Left hindlimb (tissue), 1 donor: ENCODE measurements at places on chromosomes 16 and 17.

- DNase-seq = no peak
Measured at GRCh38 chr17:31609331-31609730, 217.9 kb downstream of the RAB11FIP4 start.

DNA sequence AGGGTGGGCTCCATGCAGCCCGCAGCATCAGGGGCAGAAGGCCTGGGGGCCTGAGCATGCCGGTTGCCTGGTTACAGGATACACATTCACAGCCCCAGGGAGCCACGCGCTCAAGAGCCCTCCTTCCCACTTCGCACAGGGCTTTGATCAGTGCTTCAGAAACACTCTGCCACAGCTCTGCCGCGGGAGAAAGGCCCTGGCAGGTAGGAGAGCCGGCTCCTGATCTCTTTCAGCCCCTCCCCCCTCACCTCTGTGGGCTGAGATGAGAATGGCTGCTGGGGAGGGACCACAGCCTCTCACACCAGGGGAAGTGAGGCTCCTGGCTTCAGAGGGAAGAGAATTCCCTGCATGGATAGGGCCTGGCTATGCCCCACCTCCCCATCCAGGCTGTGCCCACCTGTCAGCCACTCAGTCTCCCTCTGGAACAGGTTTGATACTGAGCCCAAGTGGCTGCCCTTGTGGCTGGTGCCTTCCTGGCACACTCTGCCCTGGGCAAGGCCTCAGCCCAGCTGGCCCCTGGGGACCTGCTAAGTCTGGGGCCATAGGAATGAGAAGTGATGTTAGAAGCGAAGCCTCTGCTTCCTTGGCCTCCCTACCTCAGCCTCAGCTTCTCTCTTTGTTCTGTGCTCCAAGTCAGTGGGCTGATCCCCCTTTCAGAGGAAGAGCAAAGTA is 8.6 kb downstream of the DOK4 start:
- DNase-seq = no peak

GRCh38 chr16:21638573-21638975 is 13.8 kb downstream of the IGSF6 start:
- no peak for DNase-seq

- DNase-seq = no peak
Measured at GRCh38 chr16:3645108-3645503, 9.4 kb upstream of the DNASE1 start.

DNA sequence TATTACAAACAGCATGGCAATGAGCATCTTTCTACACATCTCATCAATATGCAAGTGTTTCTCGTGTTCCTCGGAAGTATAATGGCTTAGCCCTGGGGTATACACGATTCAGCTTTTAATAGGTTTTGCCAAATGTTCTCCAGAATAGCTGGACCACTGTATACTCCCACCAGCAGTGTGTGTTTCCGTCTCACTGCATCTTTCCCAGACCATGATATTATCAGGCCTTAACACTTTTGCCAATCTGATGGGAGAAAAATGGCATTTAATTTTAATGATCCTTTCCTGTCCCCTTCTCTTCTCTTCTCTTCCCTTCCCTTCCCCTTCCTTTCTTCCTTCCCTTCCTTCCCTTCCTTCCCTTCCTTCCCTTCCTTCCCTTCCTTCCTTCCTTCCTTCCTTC is 30.8 kb downstream of the PRKCB start:
- DNase-seq = no peak

DNA sequence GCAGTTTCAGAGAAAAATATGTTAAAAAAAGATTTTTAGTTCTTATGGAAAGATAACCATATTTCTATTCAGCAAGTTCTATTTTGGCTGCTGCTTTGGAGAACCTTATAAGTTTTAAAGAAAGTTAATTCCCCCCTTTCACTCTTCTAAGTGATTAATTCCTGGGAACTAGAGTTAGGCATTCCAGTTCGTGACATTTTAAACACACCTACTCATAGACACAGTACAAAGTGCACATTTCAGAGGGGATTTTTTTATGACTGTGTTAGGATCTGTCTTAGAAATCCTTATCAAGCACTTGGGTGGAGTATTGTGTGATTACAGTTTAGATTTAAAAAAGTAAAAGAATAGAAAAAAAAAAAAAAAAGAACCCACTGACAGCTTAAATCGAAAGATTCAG is 3.5 kb upstream of the CDH11 start:
- DNase-seq = no peak

GRCh38 chr17:55845385-55845784 is 94.5 kb downstream of the PCTP start:
- DNase-seq = peak; percentile 82

DNA sequence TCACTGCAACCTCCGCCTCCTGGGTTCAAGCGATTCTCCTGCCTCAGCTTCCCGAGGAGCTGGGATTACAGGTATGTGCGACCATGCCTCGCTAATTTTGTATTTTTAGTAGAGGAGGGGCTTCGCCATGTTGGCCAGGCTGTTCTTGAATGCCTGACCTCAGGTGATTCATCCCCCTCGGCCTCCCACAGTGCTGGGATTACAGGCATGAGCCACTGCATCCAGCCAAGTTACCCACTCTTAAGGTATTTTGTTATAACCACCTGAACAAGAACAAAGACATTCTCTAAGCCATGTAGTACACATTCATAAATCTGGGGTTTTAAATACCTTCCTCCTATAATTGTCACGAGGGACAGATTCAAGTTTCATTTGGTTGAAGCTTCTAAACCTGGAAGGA is 12.3 kb upstream of the TMEM170A start:
- no peak for DNase-seq

GRCh38 chr17:76136276-76137000 is 4.6 kb downstream of the FOXJ1 start:
- no peak for DNase-seq

- peak; percentile 83 for DNase-seq
Measured at GRCh38 chr16:10616756-10617640, 36.6 kb upstream of the EMP2 start.

GRCh38 chr16:46751381-46751780 is 3.2 kb upstream of the MYLK3 start:
- no peak for DNase-seq

GRCh38 chr16:75462806-75463205 is 1.7 kb downstream of the TMEM170A start:
- DNase-seq = no peak

- no peak for DNase-seq
Measured at GRCh38 chr16:47965439-47965838, 190.4 kb downstream of the ABCC12 start.

DNA sequence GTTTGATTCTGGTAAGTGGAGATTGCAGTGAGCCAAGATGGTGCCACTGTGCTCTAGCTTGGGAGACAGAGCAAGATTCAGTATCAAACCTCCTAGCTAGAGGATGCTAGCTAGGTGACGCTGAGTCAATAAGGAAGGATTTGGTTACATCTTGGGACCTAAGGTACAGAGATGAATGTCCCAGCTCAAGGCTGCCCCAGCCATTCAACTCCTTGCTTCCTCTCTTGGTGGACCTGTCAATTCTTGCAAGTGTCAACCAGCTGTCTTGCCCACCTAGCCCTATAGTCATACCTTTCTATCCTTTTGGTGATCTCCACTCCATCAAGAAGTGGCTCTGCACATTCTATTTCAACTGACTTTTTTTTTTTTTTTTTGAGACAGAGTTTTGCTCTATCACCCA is 1.4 kb upstream of the MILR1 start:
- DNase-seq = no peak

DNA sequence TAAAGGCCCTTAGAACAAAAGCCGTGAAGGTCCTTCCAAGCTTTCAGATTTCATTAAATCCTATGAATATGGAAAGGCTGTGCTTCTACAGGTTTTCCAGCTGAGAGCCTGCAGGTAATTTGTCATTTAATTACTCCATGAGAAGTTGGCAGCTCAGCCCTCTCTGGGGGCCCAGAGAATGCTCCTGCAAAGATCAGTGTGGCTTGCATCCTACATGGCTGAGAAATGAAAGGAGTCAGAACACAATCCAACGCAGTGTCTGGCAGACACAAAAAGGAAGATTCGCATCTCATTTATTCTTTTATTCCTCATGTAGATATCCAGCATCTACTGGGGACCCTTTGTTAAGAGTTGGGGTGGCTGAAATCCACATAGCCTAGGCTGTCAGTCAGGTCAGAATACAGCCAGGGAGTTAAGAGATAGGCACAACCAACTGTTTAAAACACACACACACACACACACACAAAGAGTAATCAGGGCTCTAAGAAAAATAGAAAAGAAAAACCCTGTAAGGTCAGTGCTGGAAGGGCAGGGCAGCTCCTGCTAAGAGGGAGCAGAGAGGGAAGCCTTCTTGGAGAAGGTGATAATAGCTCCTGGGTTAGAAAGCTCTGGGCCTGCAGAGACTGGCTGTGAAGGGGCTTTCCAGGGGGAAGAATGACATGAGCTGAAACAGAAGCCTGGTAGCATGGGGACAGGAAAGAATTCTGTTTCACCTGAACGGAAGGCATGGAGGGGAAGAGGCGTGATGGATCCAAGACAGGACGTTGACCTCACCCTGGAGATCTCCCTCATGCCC is 46.9 kb upstream of the WSCD1 start:
- no peak for DNase-seq

DNA sequence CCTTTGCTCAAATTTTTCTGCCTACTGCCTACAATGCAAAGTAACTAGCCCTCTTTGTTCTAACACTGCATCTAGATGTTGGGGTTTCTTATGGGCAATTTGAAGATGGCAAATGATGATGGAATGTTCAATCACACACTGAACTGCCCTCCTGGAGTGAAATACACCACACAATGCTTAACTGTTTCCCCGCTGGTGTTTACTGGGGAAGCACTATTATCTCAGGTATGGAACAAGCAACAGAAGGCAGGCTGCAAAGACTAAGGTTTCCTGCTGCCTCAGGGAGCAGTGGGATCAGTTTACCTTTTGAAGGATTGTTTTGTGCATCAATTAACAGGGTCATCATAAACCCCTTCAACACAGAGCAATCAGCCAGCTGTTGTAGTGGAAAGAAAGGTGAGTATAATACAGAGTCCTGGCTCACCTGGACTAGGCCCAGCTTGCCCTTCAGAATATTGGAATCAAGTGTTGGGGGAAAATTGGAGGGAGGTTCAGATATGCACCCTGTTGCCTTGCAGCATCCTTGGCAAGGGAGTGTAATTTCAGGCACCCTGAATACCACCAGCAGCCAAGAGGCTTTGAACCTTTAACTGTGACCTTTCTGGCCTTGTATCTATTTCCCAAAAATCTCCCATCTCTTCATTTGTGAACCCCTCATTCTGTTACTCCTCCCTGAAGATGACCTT is 105.4 kb upstream of the CDH11 start:
- DNase-seq = no peak

DNA sequence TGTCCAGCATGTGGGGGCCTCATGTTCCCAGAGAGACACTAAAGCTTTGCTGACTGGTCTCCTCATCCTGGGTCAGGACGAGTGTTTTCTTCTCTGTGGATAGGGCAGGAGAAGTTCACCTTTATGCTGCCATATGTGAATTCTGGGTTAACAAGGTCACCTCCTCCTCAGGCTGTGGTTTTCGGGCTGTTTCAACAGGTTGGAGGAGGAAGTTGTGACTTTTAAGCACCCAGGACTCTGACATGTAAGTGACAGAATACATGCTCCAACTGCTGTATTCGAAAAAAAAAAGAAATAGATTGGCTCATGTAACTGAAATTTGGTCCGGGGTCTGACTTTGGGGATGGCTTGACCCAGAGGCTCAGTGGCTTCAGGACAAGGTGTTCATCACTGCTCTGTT is 54.2 kb downstream of the SNX20 start:
- DNase-seq = no peak

GRCh38 chr16:84729716-84730320 is 30.0 kb downstream of the USP10 start:
- no peak for DNase-seq

- no peak for DNase-seq
Measured at GRCh38 chr16:76194616-76195015, 82.6 kb upstream of the CNTNAP4 start.

GRCh38 chr16:27920391-27920891 is 143.1 kb downstream of the GSG1L start:
- DNase-seq = no peak

DNA sequence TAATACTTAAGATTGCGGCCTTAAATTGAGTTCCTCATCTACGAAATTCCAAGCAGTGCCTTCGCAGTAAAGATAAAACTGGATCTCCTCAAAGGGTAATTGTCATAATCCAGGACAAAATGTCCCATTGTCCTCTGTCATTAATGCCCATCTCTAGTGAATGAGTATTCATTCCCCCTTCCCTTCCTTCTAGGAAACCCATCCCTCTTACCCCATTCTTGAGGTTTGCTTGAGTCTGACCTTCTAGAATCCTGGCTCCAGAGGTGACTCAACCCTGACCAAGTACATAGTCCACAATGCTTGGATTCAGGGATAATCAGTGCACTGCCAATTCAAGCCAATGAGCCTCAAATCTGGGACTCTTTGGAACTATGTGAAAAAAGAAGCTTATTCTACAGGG is 47.0 kb upstream of the MAF start:
- no peak for DNase-seq

GRCh38 chr16:14961405-14962186 is 13.2 kb upstream of the PDXDC1 start:
- DNase-seq = no peak

GRCh38 chr17:13003454-13003851 is 14.4 kb downstream of the ELAC2 start:
- no peak for DNase-seq

- no peak for DNase-seq
Measured at GRCh38 chr16:12704492-12705111, 99.1 kb downstream of the CPPED1 start.

DNA sequence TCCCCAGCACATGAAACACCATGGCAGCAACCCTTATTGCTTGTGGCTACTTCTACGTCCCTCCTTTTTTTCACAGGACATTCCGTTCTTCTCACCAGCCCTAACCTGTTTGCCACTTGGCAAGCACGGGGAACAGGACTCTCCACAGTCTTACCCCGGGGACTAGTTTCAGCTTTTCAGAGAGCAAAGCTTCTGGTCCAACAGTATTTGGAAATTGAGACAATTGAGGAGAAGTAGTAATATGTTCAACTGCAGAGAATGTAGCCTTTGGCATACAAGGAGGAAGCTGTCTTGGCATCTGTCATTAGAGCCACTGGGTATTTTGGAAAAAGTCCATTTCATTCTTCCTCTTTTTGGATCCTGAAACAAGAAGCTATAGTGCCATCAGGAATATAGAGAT is 65.7 kb downstream of the MAP2K6 start:
- DNase-seq = no peak

- peak; percentile 90 for DNase-seq
Measured at GRCh38 chr17:39197380-39198185, at the start of gene CACNB1. CACNB1 (minus strand) TSS chr17:39197669; CDS start chr17:39197495, 174 bp downstream.

- DNase-seq = no peak
Measured at GRCh38 chr16:69013991-69014390, 91.5 kb upstream of the HAS3 start.

DNA sequence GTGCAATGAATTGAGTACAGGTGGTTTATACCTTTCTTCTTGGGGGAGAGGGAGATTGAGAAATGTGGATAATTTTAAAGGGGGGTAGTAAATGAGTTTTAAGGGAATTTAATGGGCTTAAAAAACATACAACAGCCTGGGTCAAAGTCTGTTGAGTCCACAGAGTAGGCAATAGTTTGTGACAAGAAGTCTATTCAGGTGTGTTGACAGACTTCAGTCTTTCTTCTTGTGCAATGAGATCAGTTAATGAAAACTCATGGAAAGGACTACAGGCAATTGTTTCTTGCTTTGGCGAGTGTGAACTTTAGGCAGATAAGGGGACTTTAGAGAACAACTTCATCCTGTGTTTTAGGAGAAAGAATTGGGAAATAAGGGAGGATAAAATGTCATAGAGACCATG is 507.8 kb upstream of the CA10 start:
- DNase-seq = no peak
